ENCODE measurements at places on chromosomes 12 and 14.
A peak's percentile ranks its signal among the peaks of the same experiment; 100 is the strongest.

- H3K27me3 ChIP-seq = peaks cover 14% of the 10 kb centered on the region
These were observed 57.6 kb downstream of the LMNTD1 start for GRCh38 chr12:25495331-25496097.

DNA sequence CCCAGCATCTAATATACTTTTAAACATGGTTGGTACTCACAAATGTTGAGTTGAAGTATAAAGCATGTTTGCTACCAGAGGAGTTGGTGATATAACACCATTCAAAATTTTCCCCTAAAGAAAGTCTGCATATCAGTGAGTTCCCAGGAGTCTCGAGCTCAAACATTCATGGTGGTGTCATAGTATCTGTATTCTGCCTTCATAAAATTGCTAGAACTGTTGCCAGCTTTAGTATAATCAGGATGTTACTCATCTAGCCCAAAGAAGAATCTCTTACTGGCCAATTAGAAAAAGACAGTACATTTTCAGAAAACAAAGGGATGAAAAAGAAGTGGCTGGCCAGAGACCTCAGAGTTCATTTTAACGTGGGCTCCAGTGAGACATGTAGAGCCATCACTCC lies 374.7 kb downstream of the KCNH5 start:
- H3K27ac ChIP-seq = no peak overlapping the region
- no peak for DNase-seq
- H3K27me3 ChIP-seq = no peaks in the 10 kb centered on the region

DNA sequence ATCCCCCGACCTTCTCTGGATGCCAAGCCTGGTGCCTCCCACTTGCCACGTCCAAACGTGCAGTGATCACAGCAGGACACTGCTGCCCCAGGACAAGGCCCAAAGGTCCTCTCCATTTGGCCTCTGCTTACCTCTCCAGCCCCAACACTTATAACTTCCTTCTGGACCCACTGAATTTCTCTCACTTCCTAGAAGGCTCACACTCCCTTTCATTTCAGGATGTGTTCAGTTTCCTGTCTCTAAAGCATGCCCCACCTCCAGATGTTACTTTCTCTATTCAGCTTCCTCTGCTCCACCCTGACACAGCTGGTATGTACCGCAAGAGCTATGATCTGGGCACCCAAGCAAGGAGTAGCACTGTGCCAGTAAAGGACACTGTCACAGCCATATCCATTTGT lies 33.0 kb downstream of the CDKL1 start:
- H3K27me3 ChIP-seq = no peaks in the 10 kb centered on the region
- H3K27ac ChIP-seq = peak overlapping the region; percentile 93
- peaks cover 40% of the 10 kb centered on the region for H3K4me1 ChIP-seq
- H3K4me3 ChIP-seq = peak overlapping the region; percentile 85
- peaks cover 13% of the 10 kb centered on the region for H3K36me3 ChIP-seq
- peak; percentile 44 for DNase-seq

DNA sequence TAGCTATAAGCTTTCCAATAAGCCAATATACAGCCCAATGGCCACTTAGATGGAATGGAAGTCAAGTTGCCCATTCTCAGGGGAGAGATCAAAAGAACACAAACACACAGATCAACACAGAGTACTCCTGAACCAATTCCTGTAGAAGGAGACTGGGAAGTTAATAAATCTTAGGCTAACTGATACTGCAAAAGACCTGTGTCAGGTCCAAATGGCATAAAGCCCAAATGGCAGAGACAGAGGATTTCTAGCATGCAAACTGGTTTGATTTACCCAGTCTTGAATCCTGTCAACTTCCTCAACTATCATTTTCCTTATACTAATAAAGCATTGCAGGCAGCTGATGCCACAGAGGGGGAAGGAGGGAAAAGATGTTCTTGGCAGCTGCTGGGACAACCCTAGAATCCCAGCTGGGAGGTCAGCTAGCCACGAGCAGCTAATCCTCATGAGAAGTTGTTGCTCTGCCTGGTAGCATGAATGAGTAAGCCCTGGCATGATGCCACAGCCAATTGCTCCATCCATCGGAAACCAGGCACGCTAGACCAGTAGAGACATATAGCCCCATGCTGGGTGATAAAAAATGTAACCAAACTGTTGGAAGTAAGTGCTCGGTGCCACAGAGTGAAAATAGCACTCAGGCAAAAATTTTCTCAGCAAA lies 26.2 kb downstream of the ANG start:
- DNase-seq = no peak
- peaks cover 61% of the 10 kb centered on the region for H3K27me3 ChIP-seq
- H3K27ac ChIP-seq = no peak overlapping the region
- H3K4me3 ChIP-seq = no peak overlapping the region
- H3K36me3 ChIP-seq = no peaks in the 10 kb centered on the region

GRCh38 chr14:96630281-96630680 lies 128.1 kb downstream of the PAPOLA start:
- H3K4me3 ChIP-seq = no peak overlapping the region
- H3K27me3 ChIP-seq = peaks cover 8% of the 10 kb centered on the region
- H3K4me1 ChIP-seq = peaks cover 1% of the 10 kb centered on the region
- H3K27ac ChIP-seq = no peak overlapping the region
- DNase-seq = no peak
- peaks cover 3% of the 10 kb centered on the region for H3K36me3 ChIP-seq

- no peak for DNase-seq
- H3K27me3 ChIP-seq = no peaks in the 10 kb centered on the region
- peak overlapping the region; percentile 73 for H3K27ac ChIP-seq
- no peak overlapping the region for H3K4me3 ChIP-seq
- peaks cover 2% of the 10 kb centered on the region for H3K36me3 ChIP-seq
These were observed 42.1 kb upstream of the CTDSP2 start for GRCh38 chr12:57888409-57889157.

All from effector memory CD8-positive, alpha-beta T cell (primary cell).